ENCODE measurements at places on chromosomes 6 and 20. TPM values are rescaled to one million over a fixed set of nuclear protein-coding genes. Genes with fewer than 3 reads are reported as not detected.

DNA sequence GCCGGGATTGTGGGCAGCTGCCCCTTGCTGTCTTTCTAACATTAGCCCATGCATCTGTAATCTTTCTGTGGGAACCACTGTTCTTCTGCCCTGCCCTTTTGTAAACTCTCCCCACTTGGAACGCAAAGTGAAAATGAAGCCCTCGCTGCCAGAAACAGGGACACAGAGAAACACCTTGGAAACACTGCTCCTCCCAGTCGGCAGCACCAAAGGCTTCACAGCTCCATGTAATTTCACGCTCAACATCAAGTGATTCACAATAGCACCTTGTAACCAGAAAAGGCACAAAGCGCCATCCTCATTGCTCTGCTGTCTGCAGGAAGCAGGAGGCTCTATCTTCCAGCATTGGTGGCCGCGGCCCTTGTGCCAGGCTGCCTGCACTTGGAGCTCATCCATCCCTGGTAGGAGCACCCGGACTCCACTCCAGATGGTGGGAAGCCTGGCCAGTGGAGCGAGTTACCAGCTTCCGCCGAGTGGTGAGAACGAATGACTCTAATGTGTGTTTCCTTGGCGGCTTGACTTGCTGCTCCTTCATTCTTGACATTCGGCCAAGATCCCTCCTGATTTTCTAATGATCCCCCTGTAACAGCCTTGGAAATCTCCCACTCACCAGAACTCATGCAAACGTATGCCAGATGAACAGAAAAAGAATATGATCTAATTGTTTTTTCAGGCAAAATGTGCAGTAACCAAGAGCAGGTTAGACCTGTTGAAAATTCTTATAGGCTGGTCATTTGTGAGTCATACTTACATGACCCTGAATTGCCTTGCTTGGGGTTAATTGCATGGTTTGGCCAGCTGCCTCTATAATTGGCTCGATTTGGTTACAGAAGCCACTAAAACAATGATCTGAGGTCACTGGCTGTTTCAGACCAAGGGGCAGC, 169.1 kb upstream of the CDYL start:
- DNase-seq = peak; percentile 91

DNA sequence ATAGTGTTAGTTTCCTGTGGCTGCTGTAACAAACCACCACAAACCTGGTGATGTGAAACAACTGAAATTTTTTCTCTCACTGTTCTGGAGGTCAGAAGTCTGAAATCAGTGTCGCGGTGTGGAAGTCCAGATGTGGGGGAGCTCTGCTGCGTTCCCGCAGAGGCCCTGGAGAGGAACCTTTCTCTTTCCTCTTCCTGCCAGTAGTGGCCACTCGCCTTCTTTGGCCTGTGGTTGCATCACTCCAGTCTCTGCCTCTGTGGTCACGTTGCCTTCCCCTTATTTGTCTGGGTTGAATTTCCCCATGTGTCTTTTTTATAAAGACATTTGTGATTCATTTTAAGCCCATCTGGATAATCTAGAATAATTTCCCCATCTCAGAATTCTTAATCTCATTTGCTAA, 295.5 kb upstream of the FLRT3 start:
- no peak for DNase-seq

- DNase-seq = no peak
Observed at GRCh38 chr6:53645859-53646258, 19.7 kb downstream of the KLHL31 start.

GRCh38 chr20:35502352-35502751, 27.1 kb downstream of the C20orf173 start:
- DNase-seq = no peak

- DNase-seq = no peak
Observed at GRCh38 chr20:38055848-38056247, 22.3 kb downstream of the RPRD1B start.

DNA sequence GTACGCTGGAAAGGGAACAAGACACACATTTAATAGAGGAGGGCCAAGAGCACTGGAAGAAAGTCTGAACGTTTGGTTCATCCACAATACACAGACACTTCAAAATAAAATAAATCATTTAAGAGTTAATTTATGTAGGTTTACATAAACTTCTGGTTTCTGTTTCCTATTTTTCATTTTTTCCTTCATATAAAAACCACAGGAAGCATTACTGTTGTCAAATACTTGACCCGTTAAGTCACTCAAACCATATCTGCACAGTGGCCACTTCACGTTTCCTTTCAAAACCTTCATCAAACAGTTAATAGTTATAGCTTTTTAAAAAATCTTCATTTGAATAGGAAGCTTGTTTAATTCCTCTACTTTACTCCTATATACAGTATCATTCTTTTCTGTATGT, 257.6 kb upstream of the THEMIS start:
- DNase-seq = peak; percentile 77

DNA sequence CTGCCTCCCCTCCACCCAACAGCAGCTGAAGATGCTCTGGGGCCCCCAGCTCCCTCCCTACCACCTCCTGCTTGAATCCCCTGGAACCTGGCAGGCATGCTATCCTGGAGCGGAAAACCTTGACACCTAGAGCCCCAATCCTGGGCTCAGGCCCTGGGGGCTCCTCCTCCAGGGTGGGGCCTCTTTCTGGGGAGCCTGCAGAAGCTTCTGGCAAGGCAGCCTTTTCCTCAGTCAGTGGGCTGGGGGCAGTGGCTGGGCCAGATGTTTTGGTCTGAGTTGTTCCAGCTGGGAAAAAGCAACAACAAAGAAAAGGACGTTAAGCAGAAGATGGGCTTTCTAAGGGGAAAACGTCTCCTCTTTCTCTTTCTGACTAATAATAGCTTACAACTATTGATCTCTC, 21.1 kb downstream of the KIAA1755 start:
- DNase-seq = no peak

- DNase-seq = peak; percentile 70
Observed at GRCh38 chr20:38751360-38751976, 3.2 kb downstream of the ACTR5 start.

DNA sequence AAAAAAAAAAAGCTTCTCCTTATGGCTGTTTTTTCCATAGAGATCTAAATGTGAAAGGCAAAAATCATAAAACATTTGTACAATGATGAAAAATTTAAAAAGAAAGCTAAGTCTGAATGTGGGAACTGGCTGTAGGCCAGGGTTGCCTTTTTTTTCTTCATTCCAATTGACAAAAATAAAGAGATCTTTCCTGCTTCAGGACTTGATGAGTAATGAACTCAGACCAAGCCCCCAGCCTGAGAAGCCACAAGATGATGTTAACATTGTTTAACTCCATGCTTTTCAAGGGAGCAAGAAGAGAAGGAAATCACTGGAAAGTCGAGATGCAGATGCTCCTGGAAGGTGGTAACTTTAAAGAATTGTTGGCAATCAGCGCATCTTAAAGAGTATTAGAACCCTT, 41.4 kb downstream of the TRMT6 start:
- DNase-seq = no peak

DNA sequence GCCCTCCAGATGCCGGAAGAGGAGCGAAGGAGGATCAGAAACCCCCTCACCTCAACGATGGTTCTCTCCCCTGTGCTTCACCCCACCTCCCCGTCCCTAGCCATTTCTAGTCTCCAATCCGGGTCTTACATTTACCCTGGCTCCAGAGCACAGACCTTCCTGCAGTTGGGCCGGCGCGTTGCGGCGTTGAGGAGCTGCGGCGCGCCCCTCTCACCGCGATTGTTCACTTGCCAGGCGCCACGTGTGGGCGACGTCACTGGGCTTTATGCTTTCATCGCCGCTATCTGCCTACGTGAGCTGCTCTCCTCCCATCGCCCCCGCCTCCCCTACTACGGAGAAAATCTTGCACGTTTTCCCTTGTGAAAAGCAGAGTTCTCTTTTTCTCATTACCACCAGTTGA, at the start of gene CRISP2:
Gene CRISP2, minus strand, starts transcription at position 198 of the 400 bp plus-strand sequence. CDS start 4,347 bp downstream, outside the sequence.
- DNase-seq = no peak

- no peak for DNase-seq
Observed at GRCh38 chr6:37680668-37681067, 17.0 kb downstream of the MDGA1 start.

DNA sequence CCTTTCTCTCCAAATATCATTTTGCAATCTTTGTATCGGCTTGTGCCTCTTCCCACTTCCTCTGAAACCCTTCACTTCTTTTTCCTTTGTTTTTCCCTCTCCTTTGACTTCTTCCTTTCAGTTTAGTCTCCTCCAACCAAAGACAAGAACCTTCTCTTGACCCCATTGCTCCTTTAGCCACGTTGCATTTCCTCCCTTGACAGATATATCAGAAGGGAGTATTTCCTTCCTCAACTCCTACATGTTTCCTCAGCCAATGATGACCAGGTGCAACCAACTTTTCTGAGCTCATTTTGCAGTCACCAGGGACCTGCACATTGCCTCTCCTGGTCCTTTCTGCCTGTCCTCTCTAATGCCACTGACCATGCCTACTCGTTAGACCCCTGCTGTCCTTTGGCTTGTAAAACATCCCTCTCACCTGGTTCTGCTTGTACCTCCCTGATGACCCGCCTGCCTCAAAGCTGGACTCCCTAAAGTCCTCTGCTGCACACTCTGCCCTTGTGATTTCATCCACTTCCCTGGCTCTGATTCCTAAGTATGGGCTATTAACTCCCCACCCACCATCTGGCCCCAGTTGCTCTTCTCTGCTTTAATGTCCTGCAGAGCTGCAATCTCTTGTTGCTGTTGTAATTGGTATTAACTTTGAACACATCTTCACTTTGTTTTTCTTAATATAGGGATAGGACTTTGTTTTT, 27.4 kb downstream of the SLC22A16 start:
- DNase-seq = no peak

DNA sequence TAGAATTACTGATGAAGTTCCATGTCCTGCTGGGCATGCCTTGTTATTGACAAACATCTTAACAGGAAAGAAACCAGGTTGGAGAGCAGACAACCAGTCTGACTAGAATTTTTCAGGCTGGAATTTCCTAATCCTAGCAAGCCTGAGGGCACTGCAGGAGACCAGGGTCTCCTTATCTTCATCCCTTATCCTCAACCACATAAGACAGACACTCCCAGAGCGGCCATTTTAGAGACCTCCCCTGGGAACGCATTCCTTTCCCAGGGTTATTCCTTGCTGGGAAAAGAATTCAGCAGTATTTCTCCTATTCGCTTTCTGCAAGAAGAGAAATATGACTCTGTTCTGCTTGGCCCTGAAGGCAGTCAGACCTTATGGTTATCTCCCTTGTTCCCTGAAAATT, 803.7 kb downstream of the GRIK2 start:
- DNase-seq = no peak

GRCh38 chr6:169957351-169957963, 206.0 kb downstream of the ERMARD start:
- DNase-seq = no peak

GRCh38 chr6:146210406-146211083, 181.7 kb downstream of the GRM1 start:
- no peak for DNase-seq

GRCh38 chr6:88780714-88781389, 182.6 kb downstream of the RNGTT start:
- peak; percentile 67 for DNase-seq

- peak; percentile 95 for DNase-seq
Observed at GRCh38 chr20:49046087-49046900, at the start of gene CSE1L. Gene CSE1L, plus strand, starts transcription at chr20:49046312. Its CDS starts 12,152 bp downstream, at chr20:49058464.

DNA sequence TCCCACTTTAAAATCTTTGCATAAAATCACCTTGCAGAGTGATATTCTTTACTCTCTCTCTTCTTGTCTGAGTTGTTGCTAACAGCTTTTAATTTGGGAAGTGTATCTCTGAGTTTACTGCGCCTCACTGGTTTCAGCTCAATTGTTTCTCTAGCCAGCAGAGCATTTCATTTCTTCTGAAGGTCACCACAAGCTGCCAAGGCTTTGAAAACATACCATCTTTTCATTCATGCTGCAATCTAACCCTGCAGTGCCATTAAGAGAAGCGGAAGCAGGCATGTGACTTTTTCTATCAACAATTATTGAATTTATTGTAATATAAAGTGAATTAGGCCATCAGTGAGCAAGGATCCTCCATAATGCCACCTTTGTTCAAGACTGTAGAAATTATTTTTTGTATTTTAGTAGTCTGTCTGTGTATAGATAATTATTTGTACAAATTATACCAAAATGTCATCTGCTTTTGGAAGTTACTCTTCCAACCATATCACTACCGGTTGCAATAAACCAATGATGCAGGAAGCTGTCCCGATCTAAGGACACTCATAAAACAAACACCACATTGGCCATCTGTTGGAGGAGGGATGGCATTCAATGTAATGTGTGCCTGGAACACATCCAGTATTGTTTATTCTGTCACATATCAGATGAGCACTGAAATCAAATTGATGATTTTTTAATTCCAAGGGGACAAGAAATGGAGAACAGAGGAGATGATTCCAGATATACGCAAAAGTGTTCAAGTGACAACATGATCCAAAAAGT, 26.8 kb downstream of the HS3ST5 start:
- DNase-seq = no peak

DNA sequence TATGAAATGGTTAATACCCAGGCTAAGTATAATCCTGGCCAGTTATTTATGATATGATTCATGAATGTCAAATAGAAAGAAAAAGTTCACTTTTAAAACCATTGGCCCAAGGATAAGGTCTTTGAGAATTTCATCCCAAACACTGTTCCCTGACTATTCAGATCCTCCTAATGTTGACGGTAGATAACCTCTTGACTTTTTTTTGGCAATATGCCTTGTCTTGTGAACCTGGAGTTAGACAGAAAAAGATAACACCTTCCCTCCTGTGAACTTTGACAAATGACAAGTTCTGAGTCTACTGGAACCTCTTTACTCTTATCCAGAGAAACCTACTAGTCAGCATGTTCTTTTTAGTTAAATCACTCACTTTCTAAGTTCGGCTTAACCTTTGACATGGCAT, 166.8 kb upstream of the PREP start:
- DNase-seq = no peak

GRCh38 chr6:145813285-145814034, 1.1 kb downstream of the FBXO30 start:
- DNase-seq = peak; percentile 80

DNA sequence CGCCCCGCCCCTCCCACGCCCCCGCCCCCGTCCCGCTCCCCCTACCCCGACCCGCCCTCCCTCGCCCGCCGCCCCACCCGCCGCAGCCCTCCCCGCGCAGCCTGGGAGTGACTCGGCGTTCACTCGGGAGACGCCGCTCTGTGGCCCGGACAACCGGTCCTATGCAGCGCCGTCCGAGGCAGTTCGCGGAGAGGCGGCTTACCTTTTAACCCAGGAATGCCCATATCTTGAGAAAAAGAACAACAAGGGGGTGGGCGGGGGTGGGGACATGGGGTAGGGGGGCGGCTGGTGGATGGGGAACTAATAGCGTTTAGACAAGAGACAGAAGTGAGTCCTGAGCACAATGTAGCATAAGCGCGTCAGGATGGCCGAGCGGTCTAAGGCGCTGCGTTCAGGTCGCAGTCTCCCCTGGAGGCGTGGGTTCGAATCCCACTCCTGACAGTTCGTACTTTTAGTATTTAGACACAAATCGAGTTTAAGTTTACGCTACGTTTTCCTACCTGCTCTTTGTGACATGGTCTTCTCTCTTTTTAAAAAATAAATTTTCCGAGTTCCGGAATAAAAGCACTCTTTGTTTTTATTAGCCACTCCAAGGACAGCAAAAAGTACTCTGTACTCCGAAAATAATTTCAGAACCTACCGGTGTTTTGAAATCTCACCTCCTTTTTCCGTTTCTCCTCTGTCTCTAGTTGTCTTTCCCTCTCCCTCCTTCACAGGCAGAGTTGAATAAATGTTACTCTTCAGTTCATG, 17.1 kb upstream of the HMGN4 start:
- DNase-seq = peak; percentile 88

The MRPL14 gene
- polyA plus RNA-seq = 91.2 TPM

The TRIM38 gene
- polyA plus RNA-seq = 4.6 TPM

The LPA gene
- not detected for polyA plus RNA-seq

The SIRPB2 gene
- polyA plus RNA-seq = 19.7 TPM

The BTNL2 gene
- polyA plus RNA-seq = not detected
